ENCODE measurements at places on chromosomes 3 and 15.
A peak's percentile ranks its signal among the peaks of the same experiment; 100 is the strongest.

GRCh38 chr3:189901481-189901880 lies 219.2 kb downstream of the P3H2 start:
- no peak for DNase-seq

GRCh38 chr3:63582943-63583500 lies 69.5 kb upstream of the SNTN start:
- DNase-seq, result peak; percentile 56

- DNase-seq, result no peak
Observed at GRCh38 chr15:55823699-55824340, 80.9 kb upstream of the PRTG start.

DNA sequence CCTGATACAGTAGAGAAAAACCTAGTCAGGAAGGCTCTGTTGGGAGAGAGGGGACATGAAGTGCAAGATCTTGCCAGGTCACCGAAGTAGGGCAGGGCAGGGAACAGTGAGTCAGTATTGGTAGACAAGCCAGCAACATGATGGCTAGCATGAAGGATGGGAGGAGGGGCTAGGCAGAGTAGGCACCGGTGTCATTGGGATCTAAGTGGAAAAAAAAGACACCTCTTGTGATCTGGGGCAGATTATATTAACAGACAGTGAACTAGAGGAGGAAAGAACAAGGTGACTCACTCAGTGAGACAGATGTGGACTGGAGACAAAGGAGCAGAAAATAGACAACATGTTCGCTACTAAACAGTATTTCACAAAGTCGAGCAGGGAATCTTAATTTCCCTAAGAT lies 149.2 kb upstream of the SLC24A5 start:
- DNase-seq, result no peak

- DNase-seq, result no peak
Observed at GRCh38 chr3:43674345-43675085, 16.2 kb upstream of the ABHD5 start.

DNA sequence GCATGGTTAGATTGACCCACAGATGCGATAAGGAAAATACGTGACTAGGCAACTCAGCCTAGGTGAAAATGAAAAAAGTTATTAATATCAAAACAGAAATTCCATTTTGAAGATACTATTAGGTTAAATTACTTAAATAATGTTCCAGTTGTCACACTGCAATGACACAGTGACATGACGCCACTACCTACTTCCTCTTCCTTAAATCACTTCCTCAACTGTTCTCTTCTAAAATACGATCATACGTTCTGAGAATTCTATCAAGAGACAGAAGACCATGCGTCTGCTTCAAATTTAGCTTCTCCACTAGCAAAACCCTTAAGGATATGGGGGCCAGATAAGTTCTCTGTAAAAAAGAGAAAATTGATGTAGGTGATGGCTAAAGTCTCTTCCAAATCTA lies 18.2 kb downstream of the CMTM6 start:
- no peak for DNase-seq

- no peak for DNase-seq
Observed at GRCh38 chr3:73324203-73325155, 263.0 kb downstream of the EBLN2 start.

GRCh38 chr3:196604548-196604947 lies 34.9 kb upstream of the NRROS start:
- no peak for DNase-seq

- DNase-seq, result peak; percentile 24
Observed at GRCh38 chr3:148211725-148212124, 486.0 kb upstream of the AGTR1 start.

- no peak for DNase-seq
Observed at GRCh38 chr3:138441742-138442141, 7.3 kb downstream of the ESYT3 start.

DNA sequence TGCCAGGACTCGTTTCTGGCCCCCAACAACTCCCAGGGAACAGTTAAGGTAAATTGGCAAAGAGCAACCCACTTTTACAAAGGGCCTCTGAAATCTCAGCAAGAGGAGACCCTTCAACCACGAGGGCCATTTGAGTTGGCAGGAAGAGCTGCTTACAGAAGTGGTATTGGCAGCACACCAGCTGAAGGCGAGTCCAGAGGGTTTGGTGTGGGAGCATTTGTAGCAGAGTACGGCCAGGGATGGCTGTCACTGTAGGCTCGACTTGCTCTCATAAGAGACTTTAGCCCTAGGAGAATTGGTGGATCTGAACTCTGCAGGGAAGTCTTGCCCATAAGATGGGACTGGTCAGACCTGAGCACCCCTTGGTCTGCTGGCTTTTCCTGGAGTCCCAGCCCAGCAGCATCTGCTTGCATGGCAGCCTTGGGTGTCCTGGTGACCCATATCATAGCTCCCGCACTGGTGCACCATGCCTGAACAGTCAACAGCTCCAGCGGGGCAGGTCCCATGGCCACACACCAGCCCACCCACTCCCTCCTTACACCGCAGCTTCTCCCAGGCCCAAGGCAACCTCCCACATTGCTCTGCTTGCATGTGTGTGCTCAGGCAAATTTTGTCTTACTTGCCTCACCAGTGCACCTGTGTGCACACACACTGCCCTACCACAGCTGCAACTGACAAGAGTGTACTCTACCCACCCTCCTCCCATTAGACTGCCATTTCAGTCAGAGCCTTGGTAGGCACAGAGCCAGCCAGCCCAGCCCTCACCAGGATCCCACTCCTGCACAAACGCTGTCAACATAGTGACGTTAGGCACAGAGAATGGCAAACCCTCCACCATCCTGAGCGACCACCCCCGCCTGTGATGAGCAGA lies 861.6 kb upstream of the DPPA4 start:
- no peak for DNase-seq

DNA sequence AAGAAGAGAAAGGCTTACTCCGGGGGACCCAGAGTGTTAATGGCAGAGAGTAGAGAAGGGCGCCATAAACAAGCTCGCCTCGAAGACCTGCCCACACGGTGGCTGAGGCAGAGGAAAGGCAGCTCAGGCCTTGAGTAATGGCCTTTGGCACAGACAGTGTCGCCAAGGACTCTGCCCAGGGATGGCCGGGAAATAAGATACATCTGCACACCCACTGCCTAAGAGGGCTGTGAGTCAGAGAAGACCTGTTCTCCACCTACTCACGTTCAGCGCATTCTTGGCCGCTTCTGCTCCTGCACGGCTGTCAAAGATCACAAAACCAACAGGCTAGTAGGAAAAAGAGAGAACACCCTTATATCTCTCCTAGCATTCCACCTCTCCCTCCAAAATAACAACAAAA lies 26.2 kb downstream of the RBPMS2 start:
- DNase-seq, result no peak

DNA sequence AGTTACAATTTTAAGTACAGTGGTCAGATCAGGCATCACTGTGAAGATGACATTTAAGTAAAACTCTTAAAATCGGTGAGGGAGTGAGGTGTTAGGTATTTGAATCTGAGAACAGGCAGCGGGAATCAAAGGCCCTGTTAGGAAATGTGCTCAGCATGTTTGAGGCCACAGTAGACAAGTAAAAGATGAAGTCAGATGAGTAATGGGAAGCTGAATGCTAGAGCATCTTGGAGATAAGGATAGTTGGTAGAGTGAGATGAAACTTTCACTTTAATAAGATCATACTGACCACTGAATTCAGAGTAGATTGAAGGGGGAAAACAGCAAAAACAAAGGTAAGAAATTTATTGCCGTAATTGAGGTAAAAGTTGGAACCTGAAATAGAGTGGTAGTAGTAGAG lies 61.6 kb downstream of the DCBLD2 start:
- DNase-seq, result no peak

DNA sequence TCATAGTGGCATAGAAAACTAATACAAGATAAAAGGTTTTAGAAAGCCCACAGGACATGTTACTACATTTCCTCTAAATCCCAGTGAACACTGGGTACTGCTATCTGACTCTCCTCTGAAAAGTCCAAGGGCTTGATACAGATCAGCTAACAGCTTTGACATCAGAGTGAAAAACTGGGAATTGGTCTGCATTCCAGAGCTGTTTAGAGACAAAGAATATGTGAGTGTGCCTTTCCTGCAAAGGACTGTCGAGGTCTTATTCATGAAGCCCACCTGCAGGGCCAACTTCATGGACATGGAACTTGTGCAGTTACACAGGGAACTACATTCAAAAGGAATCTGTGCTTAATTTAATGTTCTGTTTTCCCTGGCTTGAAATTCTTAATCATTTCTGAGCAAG lies 5.2 kb upstream of the TMCO5A start:
- no peak for DNase-seq

- DNase-seq, result no peak
Observed at GRCh38 chr3:31137718-31138465, 243.4 kb upstream of the GADL1 start.

DNA sequence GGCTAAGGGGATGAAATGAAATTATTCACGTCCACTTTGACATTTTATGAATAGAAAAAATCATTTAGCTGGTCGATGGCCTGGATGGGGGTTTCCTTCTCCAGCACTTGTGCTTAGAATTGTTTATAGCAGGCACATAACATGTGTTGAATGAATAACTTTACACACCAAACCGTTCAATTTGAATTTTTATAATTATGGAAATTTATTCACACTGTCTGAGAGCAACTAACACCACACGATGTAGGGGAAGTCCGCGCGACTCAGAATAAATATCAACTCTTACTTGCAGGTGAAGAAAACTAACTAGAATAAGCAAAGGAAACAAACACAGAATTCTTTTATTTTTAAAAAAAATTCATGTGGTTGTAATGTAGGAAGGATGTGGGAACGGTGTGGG lies 81.3 kb downstream of the MINAR1 start:
- no peak for DNase-seq

GRCh38 chr3:185361920-185362319 lies 1.0 kb upstream of the MAP3K13 start:
- no peak for DNase-seq

- DNase-seq, result no peak
Observed at GRCh38 chr3:34758630-34759261, 880.6 kb upstream of the ARPP21 start.

DNA sequence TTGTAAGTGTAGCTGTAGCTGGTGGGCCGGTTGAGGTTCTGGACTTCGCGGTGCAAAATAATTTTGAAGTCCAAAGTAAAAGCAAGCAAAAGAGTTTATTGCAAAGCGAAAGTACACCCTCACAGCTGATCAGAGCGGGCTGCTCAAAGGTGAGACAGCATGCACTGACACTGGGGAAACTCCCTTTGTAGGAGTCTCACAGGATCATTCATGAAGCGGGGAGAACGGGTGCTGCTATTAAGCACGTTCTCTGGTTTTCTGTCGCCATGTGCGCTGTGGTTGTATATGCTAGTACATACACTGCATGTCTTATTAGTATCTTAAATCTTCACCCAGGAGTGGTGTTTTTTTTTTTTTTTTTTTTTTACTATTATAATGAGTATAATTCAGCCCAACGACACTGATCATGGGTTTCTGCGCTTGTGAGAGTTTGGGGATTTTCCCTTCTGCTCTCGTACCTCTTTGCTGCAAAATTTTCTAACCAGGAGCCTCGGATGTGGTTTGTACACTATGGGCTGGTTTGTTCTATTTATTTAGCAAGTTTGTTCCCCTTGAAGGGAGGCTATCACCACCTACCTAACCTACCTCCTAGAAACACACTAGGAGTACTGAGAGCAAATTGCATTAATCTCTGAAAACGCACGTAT lies 1.4 kb upstream of the AP4E1 start:
- peak; percentile 73 for DNase-seq
